Ascending aorta (tissue), 2 donors: ENCODE measurements at places on chromosomes 2 and 18.

GRCh38 chr18:57910134-57910533 is 107.0 kb upstream of the ATP8B1 start:
- no peak overlapping the region for H3K27ac ChIP-seq
- no peak overlapping the region for H3K4me3 ChIP-seq
- H3K4me1 ChIP-seq = no peaks in the 10 kb centered on the region
- H3K36me3 ChIP-seq = no peaks in the 10 kb centered on the region
- no peak for DNase-seq

DNA sequence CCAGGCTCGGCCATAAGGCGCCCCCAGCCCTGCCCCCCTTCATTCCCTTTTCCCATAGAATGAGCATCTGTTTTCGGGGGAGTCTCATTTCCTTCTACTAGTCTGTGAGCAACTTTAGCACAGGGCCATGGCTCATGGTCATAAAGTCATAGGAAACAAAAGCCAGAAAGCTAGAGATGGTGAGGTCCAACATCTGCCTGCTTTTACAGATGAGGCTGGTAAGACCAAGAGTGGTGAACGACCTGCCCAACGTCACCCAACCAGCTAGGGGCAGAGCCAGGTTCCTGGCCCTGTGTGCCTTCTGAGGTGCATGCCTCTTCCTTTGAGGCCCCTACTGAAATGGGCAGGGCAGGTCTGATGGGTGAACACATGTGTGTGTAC is 212.7 kb downstream of the DYSF start:
- H3K27ac ChIP-seq = no peak overlapping the region
- no peaks in the 10 kb centered on the region for H3K4me1 ChIP-seq
- H3K4me3 ChIP-seq = no peak overlapping the region
- H3K27me3 ChIP-seq = no peaks in the 10 kb centered on the region
- no peak for DNase-seq

DNA sequence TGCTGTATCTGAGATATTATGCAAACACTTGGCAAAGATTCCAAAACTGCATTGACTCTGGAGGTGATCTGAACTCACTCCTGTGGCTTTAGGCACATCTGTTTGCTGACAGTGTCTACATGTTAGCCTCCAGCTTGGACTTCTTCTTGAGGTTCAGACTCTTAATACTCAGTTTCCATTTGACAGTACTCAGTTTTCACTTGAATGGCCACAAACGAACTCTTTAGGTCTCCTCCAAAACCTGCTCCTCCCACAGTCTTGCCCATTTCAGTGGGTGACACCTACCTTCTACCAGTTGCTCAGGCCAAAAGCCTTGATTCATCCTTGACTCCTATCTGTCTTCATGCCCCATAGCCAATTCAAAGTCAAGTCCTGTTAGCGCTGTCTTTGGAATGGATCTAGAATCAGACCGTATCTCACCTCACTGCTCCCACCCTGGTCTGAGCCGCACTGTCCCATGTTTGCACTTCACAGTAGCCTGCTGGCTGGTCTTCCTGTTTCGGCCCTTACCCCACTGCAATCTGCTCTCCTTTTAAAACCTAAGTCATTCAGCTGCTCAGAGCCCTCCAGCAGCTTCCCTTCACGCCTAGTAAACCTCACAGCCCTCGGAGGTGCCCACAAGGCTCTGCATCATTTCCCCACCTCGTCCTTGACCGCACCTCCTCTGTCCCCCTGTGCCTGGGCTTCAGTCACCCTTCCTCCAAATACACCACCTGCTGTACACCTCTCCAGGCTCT is 10.5 kb downstream of the ATG16L1 start:
- H3K27ac ChIP-seq = no peak overlapping the region
- no peaks in the 10 kb centered on the region for H3K4me1 ChIP-seq
- peaks cover 75% of the 10 kb centered on the region for H3K36me3 ChIP-seq

GRCh38 chr2:65485839-65486238 is 53.4 kb upstream of the SPRED2 start:
- no peaks in the 10 kb centered on the region for H3K27me3 ChIP-seq
- no peak overlapping the region for H3K4me3 ChIP-seq
- no peak for DNase-seq
- H3K36me3 ChIP-seq = no peaks in the 10 kb centered on the region
- no peak overlapping the region for H3K27ac ChIP-seq
- no peaks in the 10 kb centered on the region for H3K4me1 ChIP-seq

DNA sequence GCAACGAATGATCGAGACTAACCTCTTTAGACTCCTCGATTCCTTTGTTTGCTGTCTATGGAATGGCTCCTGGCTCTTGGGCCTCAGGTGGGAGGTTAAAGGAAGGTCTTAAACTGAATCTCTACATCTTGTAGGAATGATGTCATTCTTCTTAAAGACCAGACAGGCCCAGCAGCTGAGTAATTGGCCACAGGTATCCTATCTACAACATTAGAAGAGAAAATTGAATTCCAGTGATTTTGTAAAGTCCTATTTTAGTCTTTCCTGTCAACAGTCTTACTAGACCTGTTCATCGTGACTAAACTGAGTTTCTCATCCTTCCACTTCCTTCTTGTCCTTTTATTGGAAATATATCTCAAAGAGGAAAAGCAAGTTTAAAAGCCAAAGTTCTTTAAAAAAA is 274.8 kb downstream of the ALPK2 start:
- no peaks in the 10 kb centered on the region for H3K4me1 ChIP-seq
- no peak overlapping the region for H3K4me3 ChIP-seq
- DNase-seq = no peak

- no peaks in the 10 kb centered on the region for H3K4me1 ChIP-seq
- H3K27ac ChIP-seq = no peak overlapping the region
- no peaks in the 10 kb centered on the region for H3K36me3 ChIP-seq
- DNase-seq = no peak
- no peaks in the 10 kb centered on the region for H3K27me3 ChIP-seq
These were observed 50.0 kb upstream of the ITGA6 start for GRCh38 chr2:172377408-172377807.

DNA sequence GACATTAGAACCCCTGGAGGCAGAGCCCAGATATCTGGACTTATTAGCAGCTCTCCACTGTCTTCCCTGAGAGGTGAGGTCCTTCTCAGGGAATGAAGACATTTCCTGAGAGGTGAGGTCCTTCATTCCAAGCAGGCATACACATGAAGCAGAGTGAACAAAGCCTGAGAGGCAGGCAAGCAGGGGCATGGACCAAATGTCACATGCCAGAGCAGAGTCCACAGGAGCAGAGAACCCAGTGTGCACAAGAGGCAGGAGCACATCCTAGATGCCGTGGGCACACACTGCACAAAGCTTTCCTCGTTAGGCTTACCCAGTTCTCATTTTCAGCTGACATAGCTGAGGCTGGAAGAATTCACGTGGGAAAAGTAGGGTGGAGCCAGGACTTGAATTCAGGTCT is 759.9 kb upstream of the HS6ST1 start:
- H3K27ac ChIP-seq = no peak overlapping the region
- no peak for DNase-seq
- H3K36me3 ChIP-seq = no peaks in the 10 kb centered on the region
- H3K4me1 ChIP-seq = no peaks in the 10 kb centered on the region
- H3K4me3 ChIP-seq = no peak overlapping the region

DNA sequence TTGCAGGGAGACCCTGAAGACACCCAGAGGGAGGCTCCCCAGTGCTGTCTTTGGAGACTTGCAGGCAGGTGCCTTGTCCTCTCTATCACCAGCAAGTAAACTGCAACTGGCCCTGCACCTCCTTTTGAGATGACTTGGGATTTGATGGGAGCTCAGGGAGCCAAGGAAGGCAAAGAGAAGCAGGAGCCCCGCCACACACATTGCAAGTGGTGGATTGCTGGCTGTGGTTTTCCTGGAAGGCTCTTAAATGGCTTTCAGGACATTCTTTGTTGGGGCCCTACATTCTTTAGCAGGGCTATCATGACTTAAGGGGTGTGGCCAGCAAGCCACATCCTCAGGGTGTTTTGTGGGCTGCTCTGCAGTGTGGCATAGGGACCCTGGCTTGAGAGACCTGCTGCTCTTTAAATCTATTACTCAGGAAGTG is 39.9 kb upstream of the CDC42EP3 start:
- H3K27me3 ChIP-seq = no peaks in the 10 kb centered on the region
- H3K4me1 ChIP-seq = no peaks in the 10 kb centered on the region
- no peak overlapping the region for H3K27ac ChIP-seq

GRCh38 chr2:31694444-31694843 is 113.7 kb upstream of the SRD5A2 start:
- no peak overlapping the region for H3K4me3 ChIP-seq
- no peaks in the 10 kb centered on the region for H3K4me1 ChIP-seq
- no peak for DNase-seq
- no peaks in the 10 kb centered on the region for H3K27me3 ChIP-seq
- no peak overlapping the region for H3K27ac ChIP-seq
- no peaks in the 10 kb centered on the region for H3K36me3 ChIP-seq

DNA sequence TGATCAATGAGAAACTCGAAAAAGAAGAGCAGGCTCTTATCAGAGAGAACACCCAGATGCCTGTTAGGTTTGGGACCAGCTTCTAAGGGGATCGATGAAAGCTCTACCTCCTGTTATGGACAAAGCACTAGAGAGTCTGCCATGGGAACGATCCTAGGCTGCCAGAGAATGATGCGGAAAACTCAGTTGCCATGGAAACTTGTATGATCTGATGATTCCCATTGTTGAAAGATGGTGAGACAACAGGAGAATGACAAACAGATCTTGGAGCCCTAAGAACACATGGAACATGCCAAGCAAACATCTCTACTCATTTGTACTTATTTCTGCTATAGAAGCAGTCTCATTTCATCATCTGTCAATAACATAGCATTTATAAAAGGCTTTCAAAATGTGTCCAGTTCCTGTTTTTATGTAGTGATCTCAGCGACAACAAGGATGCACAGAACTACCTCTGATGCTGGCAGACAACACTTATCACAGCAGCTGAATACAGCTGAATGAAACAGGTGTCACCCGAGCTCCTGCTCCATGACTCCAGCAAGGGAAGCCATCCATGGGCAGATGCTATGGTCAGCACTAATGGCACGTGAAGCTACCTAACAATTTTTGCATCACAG is 59.6 kb downstream of the NCKAP5 start:
- H3K36me3 ChIP-seq = no peaks in the 10 kb centered on the region
- no peak overlapping the region for H3K27ac ChIP-seq
- H3K4me3 ChIP-seq = no peak overlapping the region
- H3K27me3 ChIP-seq = no peaks in the 10 kb centered on the region

DNA sequence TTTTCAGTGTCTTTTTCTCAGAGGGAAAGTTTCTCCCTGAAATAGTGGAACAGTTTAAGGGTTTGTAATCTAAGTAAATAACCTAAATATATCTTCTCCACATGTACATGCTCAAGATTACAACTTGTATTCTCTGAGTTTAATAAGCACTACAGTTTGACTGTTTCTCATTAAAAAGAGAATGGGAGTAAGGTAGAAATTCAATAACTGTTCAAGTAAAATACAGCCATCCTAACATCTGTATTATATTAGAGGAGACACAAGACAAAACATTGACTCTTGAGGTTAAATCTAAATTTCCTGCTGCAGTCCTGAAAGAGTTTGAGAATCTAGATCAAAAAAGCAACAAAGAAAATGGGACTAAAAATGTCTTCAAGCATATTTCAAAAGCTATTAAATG is 73.0 kb upstream of the ZNF397 start:
- H3K36me3 ChIP-seq = no peaks in the 10 kb centered on the region
- H3K27ac ChIP-seq = no peak overlapping the region
- no peak for DNase-seq
- H3K4me1 ChIP-seq = no peaks in the 10 kb centered on the region

- no peak for DNase-seq
- no peak overlapping the region for H3K4me3 ChIP-seq
- H3K27me3 ChIP-seq = no peaks in the 10 kb centered on the region
- no peaks in the 10 kb centered on the region for H3K36me3 ChIP-seq
These were observed 479.4 kb upstream of the TCF4 start for GRCh38 chr18:56067214-56067894.

- no peak overlapping the region for H3K4me3 ChIP-seq
- no peak for DNase-seq
- no peaks in the 10 kb centered on the region for H3K36me3 ChIP-seq
- H3K27me3 ChIP-seq = no peaks in the 10 kb centered on the region
- H3K27ac ChIP-seq = no peak overlapping the region
These were observed 186.5 kb downstream of the CCDC102B start for GRCh38 chr18:68984342-68984741.

DNA sequence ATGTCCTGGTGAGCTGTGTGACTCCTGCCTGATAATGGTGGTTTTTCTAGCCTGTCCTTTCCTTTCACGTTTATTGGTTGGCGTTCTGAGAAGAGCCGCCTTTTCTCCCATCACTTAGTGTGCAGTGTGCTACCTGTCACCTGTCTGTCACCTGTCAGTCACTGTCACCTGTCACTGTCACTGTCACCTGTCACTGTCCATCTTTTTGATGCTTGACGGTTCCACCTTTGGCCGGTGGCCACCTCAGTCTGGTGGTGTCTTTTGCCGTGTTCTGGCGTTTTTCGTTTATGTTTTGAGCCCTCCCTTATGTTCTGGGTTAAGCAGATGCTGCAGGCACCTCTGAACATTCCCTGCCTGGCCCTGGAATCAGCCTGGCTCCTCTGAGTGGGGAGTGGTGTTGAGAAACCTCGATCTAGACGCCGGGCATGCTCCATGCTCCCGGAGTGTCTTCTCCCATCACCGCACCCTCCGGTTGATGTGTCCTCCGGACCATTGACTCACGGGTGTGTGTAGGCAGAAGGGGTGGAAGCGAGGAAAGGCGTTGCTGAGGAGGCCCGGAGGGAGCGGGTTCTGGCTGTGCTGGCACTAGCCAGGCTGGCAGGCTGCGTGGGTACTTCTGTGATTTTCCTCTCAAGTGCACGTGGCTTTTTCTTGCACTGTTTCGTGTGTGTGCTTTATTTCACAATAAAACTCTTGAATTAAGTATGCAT is 20.7 kb downstream of the DTYMK start:
- no peak for DNase-seq
- H3K4me1 ChIP-seq = no peaks in the 10 kb centered on the region
- H3K36me3 ChIP-seq = peaks cover 58% of the 10 kb centered on the region
- no peaks in the 10 kb centered on the region for H3K27me3 ChIP-seq
- no peak overlapping the region for H3K4me3 ChIP-seq
- H3K27ac ChIP-seq = no peak overlapping the region

- H3K27ac ChIP-seq = no peak overlapping the region
- H3K4me3 ChIP-seq = no peak overlapping the region
- no peaks in the 10 kb centered on the region for H3K27me3 ChIP-seq
- no peaks in the 10 kb centered on the region for H3K36me3 ChIP-seq
These were observed 129.7 kb downstream of the TGIF1 start for GRCh38 chr18:3579701-3580100.

- no peak overlapping the region for H3K27ac ChIP-seq
- H3K36me3 ChIP-seq = no peaks in the 10 kb centered on the region
- no peaks in the 10 kb centered on the region for H3K4me1 ChIP-seq
- no peak overlapping the region for H3K4me3 ChIP-seq
- no peak for DNase-seq
These were observed 73.9 kb downstream of the ARL4C start for GRCh38 chr2:234422981-234423431.

GRCh38 chr2:42246562-42246961 is 77.4 kb downstream of the EML4 start:
- no peaks in the 10 kb centered on the region for H3K4me1 ChIP-seq
- no peak overlapping the region for H3K4me3 ChIP-seq
- no peak overlapping the region for H3K27ac ChIP-seq
- no peak for DNase-seq
- H3K27me3 ChIP-seq = no peaks in the 10 kb centered on the region

GRCh38 chr2:235669983-235670962 is 176.4 kb downstream of the AGAP1 start:
- no peak overlapping the region for H3K27ac ChIP-seq
- no peaks in the 10 kb centered on the region for H3K27me3 ChIP-seq
- peaks cover 10% of the 10 kb centered on the region for H3K4me1 ChIP-seq
- peak overlapping the region; percentile 68 for H3K4me3 ChIP-seq
- no peaks in the 10 kb centered on the region for H3K36me3 ChIP-seq
